Activated T-cell treated with anti-CD3 and anti-CD28 coated beads, Interleukin-2, amount 50 U/mL, for 72 hours (primary cell): ENCODE measurements at places on chromosomes 3 and 15.

- no peak for DNase-seq
Measured at GRCh38 chr3:52205727-52206372, 7.9 kb downstream of the ALAS1 start.

DNA sequence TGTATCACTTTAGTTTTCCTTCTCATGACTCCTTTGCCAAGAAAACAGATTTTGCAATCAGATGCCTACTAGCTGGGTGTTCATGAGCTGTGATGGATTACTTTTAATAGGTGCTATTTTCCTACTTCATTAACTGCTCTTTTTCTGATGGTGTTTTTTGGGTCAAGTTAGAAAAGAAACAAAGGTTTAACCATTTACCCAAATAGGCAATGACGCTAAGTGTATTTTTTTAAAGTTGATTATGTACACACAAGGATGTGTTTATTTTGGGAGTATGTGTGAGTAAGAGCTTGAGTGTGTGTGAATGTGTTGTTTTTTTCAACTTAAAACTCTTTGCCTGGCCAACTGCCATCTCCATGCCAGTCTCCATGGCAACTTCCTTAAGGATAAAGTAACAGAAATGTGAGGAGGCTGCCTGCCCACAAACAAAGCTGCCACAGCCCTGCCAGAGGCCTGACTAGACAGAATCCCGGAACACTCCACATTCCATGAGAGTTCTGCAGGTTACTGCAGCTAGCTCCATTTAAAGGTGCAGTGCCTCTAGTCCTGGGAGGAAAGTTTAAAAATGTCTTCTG, 215.6 kb upstream of the RBMS3 start:
- DNase-seq, result no peak

- no peak for DNase-seq
Measured at GRCh38 chr3:149018247-149018646, 26.9 kb downstream of the GYG1 start.

GRCh38 chr3:129793319-129793718, 100.2 kb downstream of the TMCC1 start:
- no peak for DNase-seq

GRCh38 chr3:104939196-104939595, 427.5 kb upstream of the ALCAM start:
- no peak for DNase-seq

DNA sequence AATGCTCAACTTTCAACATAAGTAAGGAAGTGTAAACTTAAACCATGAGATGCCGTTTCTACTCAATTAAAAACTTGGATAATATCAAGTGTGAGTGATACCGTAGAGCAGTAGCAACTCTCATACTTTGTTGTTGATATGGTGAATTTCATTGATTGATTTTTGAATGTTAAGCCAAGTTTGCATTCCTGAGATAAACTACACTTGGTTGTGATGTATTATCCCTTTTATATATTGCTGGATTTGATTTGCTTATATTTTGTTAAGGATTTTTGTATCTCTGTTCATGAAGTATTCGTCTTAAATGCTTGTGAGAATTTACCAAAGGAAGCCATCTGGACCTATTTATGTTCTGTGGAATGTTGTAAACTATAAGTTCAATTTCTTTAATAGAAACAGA, 21.7 kb downstream of the SLMAP start:
- no peak for DNase-seq
